ENCODE measurements at places on chromosomes 4 and X.

- no peak for DNase-seq
Observed at GRCh38 chr4:107304699-107305286, 268.7 kb upstream of the DKK2 start.

DNA sequence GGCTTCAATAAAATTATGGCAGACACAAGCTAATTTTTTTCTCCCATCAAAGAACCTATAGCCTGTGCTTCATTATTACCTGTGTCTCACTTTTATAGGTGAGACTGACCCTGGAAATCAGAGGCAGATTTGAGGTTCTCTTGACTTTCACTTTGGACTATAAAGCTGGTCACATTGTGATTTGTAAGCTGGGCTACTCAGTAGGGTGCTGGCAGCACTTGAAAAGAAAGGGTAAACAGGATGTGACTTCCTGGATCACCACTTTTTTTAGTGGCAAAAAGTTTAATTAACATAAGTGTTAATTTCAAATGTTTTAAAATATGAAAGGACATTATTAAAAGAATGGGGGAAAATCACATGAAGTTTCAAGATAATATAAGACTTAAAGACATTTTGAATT lies 50.6 kb upstream of the GATB start:
- DNase-seq = no peak

- no peak for DNase-seq
Observed at GRCh38 chr4:150782311-150782710, 200.4 kb downstream of the MAB21L2 start.

GRCh38 chr4:186840222-186840701 lies 116.6 kb upstream of the FAT1 start:
- no peak for DNase-seq

DNA sequence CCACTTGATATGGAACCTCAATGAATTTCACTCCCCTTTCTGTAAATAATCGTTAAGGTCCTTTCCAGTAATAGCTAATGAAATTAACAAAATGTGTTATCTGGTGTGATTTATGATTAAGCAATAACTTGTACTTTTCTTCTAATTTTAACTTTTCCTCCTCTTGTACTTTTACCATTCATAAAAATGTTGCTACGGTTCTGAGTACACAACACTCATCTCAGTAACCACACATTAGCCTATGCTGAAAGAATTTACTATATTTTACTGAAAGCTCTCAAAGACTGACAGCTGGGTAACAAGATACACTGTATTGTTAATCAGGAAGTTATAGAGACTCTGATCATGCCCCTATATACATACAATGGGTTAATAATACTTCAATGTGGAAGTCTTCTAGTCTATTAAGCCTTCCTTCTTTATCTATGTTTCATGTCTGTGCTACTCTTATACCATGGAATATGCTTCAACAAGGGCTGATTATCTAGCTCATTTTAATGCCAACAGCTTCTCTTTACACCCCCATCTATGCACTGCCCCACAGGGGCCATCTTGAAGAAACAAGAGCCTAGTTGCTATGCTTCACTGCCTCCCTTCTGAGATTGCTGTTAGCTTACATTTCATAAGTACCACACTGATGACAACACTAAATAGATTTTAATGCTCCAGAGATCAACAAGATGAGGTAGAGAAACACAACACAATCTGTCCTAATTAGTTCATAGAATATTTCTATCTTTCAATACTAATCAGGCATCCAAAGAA lies 39.1 kb downstream of the LAMP2 start:
- DNase-seq = no peak

GRCh38 chr4:6546681-6547447 lies 28.1 kb upstream of the MAN2B2 start:
- peak; percentile 23 for DNase-seq

DNA sequence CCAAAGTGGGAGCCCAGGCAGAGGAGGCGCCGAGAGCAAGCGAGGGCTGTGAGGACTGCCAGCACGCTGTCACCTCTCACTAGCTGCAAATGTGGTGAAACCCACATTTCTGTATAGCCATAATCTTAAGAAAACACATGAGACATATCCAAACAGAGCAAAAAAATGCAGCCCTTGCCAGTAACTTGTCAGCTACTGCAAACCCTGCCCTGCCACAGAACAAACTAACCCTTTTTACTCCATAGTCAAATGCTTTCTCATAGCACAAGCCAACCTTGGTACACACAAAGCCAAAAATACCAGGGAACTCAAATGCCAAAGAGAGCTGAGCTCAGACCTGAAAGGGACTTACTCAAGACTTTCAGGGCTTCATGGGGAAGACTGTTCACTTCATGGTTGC lies 14.9 kb upstream of the NXF3 start:
- DNase-seq = no peak

DNA sequence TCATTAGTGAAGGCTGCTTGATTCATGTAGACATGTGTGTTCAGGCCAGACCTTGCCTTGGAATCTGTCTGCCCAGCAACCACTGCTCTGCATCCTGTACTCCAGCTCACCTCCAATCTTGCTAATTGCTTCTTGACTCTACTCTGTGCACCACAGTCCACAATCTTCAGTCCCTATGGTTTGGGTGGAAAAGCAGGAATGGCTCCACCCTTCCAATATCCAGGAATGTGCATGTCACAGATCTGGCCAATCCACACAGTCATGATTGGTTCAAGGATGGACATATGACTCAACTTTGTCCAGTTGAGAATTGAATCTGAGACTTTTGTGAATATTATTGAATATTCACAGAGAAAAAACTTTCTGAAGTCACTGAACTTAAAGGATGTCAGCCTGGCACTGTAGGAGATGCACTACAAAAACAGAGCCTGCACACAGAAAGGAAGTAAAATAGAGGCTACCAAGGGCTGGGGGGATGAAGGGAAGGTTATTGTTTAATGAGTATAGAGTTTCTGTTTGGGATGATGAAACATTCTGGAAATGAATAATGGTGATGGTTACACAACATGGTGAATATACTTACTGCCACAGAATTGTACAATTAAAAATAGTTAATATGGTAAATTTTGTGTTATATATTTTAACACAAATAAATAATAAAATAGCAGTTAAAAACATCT lies 161.3 kb upstream of the USP38 start:
- no peak for DNase-seq

- DNase-seq = no peak
Observed at GRCh38 chrX:128698573-128699181, 646.5 kb upstream of the ACTRT1 start.

- DNase-seq = no peak
Observed at GRCh38 chrX:96449191-96449590, 235.5 kb upstream of the DIAPH2 start.
